ENCODE measurements at places on chromosomes 3 and 15.

- no peak for DNase-seq
Measured at GRCh38 chr3:177703788-177704187, 506.5 kb upstream of the TBL1XR1 start.

DNA sequence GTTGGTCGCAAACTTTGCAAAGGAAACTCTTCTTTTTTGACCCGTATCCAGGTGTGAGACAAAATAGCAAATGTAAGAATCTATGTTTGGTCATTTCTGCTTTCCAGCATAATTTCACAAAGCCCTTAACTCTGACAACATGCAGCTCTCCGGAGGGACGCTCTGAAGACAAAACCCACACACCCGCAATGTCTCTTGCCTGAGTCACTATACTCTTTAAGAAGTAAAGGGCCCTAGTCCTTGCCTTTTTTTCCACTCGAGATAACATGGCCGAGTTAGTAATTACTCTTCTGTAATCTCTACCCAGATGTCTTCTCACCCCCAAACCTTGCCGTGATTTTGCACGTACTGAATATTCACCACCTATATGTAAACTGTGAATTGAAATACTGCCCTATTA lies 115.7 kb upstream of the ADAMTS9 start:
- no peak for DNase-seq

- no peak for DNase-seq
Measured at GRCh38 chr3:50259432-50260026, 9.4 kb upstream of the SEMA3B start.

- no peak for DNase-seq
Measured at GRCh38 chr3:186915806-186916796, 14.2 kb upstream of the ST6GAL1 start.

DNA sequence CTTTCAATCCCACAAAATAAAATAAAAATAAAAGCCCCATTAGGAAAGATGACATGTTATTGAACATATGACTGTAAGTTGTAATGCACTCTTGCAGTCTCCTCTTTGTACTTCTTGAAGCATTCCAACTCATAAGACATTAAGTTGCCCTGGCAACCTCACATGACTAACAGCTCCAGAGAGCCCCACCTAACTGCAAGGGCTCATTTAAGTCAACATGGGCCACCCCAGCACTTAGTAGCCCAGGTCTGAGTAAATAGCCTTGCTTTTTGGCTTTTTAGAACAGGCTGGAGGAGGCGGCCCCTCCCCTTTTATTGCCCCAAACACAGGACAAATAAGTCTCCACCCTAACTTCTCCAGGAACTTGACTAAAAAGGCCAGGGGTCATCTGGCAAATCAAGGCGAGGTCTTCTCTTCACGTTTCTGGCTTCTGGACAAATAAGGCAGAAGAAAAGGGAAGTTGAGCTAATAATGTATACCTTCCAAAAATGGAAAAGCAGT lies 135.1 kb downstream of the TMCO5A start:
- no peak for DNase-seq

DNA sequence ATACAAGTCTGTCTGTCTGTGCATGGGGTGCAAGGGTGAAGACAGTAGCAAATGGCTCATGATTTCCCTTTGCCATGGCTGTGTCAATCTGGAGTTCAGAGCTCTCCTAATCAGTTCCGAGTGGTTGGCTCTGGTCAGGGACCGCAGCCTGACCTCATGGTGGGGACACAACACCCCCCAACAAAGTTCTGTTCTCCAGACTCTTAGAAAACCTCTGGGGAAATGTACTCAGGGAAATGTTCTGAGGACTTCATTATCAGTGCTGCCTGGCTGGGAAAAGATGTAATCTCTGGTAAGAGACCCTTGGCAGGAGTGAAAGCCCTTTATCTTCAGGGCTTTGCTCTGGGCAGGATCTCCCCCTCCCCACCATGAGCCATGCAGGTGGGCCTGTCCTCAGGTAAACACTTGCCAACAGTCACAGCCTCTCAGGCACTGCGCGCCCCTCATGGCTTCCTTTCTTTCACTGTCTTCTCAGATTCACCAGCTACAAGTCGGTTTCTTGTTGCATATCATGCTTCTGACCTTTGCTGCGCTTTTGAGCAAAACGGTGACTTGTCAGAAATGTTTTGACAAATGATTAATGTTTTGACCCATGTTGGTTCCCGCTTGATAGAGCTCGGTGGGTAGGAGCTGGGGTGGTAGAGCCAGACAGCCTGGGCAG lies 95.5 kb downstream of the ST6GAL1 start:
- no peak for DNase-seq

GRCh38 chr3:117722856-117723255 lies 1013.3 kb downstream of the TUSC7 start:
- no peak for DNase-seq
